ENCODE measurements at places on chromosomes 13 and 19.

- DNase-seq, result no peak
Observed at GRCh38 chr13:31037874-31038500, 105.5 kb downstream of the TEX26 start.

GRCh38 chr13:43377973-43378372, 354.6 kb downstream of the DNAJC15 start:
- no peak for DNase-seq

GRCh38 chr13:74891610-74892009, 590.4 kb downstream of the TBC1D4 start:
- no peak for DNase-seq

DNA sequence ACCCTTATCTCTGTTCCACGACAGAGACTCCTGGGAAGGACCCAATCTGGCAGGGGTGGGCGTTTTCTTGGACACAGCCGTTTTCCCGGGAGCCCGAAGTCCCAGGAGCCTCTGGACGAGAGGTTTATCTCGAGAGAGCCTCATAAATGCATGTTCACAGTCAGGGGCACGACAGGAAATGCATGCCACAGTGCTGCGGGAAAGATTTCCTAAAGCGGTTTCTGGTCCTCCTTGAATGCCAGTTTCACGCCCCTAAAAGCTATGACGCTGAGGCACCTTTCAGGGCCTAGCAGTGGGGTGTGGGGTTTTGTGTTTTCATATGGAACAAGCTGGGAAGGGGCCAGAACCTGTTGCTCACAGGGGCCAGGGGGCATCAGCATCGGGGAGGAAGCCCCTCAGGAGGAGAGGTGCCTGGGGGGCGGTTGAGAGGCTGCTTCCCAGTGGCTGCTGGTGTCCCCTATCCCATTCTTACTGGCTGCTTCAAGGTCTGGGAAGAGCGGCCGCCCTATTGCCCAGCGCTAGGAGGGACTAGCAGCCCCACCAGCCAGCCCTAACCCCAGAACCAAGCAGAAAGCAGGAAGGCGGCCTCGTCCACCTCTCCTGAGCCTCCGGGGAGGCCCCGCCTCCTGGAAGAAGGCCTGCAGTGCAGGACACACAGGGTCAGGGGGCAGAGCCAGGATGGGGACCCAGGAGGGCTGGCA, 157.0 kb downstream of the KDM4B start:
- DNase-seq, result no peak

- DNase-seq, result no peak
Observed at GRCh38 chr13:88919970-88920628, 1248.9 kb downstream of the SLITRK5 start.

DNA sequence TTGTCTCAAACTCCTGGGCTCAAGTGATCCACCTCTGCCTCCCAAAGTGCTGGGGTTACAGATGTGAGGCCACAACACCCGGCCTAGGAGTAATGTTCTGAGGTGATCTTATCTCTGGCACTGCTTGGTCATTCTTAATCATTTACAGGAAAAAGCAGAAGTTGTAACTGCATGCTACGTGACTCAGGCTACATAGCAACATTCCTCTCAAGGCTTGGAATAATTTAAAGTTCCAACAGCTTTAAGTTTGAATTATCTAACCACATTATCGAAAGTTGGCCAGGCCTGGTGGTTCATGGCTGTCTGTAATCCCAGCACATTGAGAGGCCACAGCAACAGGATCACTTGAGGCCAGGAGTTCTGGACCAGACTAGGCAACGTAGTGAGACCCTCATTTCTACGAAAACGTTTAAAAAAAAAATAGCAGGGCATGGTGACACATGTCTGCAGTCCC, 3.9 kb upstream of the B9D2 start:
- DNase-seq, result no peak

DNA sequence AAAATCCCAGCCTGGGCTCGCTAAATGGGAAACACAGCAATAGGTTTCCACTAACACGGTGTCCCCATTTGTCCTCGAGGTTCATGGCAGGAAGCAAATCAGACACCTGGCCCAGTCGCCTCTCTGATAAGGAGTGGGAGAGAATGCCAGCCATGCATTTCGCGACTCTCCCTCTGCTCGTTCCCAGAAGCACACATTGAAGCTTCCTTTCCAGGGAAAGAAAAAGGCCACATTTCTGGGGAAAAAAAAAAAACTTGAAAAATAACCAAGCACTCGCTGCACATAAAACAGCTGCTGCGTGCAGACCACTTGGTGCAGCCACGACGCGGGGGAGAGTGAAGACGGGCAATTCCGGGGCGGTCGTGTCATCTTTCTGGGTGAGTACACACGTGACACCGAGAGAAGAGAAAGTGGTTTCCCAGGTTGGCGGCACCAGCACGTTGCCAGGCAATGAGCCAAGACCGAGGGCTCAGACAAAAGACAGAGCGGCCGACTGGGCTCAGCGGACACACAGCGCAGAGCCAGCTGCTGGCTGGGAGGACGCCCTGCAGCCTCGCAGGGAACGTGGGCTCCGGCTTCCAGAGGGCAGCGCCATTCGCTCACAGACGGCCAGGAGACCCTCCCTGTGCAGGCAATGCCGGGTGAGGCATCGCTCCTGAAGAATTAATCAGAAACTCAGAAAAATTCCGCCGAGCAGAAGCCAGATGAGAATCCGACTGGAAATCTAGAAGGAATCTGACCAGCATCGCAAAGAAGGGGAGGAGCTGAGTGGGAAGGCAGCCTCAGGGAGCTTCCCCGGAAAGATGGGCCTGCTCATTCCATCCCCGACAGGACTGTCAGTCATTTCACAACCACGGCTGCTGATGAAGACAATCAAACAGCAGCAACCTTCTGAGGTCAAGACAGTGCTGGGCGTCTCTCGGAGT, 83.2 kb upstream of the IRS2 start:
- peak; percentile 3 for DNase-seq

GRCh38 chr13:21371011-21371410, 88.1 kb downstream of the ZDHHC20 start:
- DNase-seq, result no peak

GRCh38 chr19:39351537-39352064, 9.4 kb downstream of the SAMD4B start:
- DNase-seq, result no peak

- DNase-seq, result no peak
Observed at GRCh38 chr13:95784161-95784899, 107.4 kb downstream of the DNAJC3 start.

- DNase-seq, result no peak
Observed at GRCh38 chr13:113442354-113442984, 10.8 kb downstream of the ADPRHL1 start.

DNA sequence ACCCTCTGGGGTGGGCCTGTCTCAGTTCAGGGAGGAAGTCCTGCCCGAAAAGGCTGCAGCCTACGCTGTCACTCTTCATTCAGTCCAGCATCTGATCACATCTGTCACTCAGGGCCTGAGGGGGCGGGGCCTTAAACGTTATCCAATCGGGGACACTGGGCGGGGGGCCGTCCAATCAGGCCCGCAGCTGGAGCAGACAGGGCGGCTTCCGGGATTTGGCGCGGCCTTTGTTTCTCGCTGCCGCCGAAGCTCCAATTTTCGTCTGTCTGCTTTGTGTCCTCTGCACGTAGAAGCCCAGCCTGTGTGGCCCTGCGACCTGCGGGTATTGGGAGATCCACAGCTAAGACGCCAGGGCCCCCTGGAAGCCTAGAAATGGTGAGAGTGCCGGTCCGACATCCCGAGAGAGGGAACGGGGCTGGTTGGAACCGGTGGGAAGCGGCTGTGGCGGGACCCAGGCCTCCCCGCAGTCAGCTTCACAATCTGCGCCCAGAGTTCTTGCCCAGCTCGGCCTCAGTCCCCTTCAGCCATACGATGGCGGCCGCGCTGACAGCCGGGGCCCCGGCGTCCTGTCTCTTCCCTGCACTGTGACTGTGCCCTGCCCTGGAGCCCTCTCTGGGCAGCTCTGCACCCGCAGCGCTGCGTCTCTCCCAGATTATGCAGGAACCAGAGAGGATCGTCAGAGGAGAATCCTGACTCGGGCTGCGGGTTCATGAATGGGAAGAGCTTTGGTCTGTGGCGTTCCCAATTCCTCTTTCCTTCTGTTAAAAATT, at the start of gene ZNF730:
Gene ZNF730, plus strand, starts transcription at position 224 of the 770 bp plus-strand sequence. Its CDS starts 149 bp downstream, at position 373.
- DNase-seq, result no peak

GRCh38 chr13:99432609-99433542, 68.4 kb upstream of the TM9SF2 start:
- peak; percentile 79 for DNase-seq

DNA sequence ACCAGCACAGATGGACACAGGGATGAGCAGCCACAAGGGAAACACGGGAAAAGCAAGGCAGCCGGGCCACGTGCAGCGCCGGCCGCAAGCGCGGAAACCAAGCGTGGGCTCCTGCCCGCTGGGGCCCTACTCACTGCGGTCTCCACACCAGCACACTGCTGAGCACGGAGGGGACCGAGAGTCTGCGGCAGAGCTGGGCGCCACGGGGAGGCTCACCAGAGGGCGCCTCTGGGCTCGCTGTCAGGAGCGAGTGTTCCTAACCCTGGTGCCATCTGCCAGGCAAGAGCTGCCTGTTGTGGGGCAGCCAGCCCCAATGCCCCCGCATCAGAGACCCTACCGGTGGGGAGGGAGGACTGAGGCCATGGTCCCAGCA, 26.5 kb downstream of the MPND start:
- DNase-seq, result peak; percentile 60

DNA sequence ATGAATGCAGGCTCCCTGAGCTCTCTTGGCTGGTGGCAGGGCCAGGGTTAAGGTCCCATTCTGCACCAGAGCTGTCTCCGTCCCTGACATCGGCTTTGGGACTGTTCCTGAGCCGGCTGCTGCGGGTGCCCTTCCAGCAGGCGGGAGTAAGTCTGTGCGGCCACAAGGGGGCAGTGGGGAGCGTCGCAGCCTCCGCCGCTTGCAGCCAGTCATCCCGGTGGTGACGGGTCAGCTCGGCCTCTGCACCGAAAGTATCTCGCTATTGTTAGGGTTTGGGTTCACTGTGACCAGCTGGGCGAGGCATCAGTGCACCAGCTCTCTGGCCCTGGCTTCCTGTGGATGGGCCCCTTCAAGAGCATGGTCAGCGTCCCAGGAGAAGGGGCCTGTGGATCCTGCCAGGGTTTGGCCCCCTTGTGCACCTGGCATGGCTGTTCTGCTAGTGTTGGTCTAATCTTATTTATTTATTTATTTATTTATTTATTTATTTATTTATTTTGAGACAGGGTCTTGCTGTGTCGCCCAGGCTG, 15.1 kb downstream of the NDUFB7 start:
- peak; percentile 61 for DNase-seq

Data from CD8-positive, alpha-beta memory T cell (primary cell).